Activated CD4-positive, alpha-beta T cell treated with anti-CD3 and anti-CD28 coated beads, Interleukin-2, Interleukin-4, amounts not matched to agents 100 ng/mL and 50 ng/mL, durations not matched to agents 16 hours and 8 hours (primary cell): ENCODE measurements at places on chromosomes 12 and 14.
A peak's percentile ranks its signal among the peaks of the same experiment; 100 is the strongest.

DNA sequence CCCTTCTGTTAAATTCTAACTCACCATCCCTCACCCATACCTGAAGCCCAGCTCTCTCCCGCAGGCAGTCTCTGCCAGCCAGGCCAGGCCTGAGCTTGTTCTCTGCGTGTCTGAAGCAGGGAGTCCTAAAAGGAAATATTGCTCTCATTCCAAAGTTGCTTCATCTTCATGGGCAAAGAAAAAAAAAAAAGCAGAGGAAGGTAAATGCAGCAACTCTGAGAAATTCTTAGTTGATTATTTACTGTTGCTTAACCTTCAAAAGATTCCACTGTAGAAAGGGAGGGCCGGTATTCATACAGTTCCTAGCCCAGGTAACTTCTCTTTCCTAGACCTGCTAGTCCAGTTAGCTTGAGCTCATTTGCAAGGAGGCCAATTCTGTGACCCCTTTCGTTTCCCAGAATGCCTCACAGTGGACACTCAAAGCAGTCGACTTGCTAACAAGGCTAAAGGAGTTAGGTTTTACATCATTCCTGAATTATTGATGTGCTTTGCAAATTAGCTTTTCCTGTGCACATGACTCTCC lies 193.5 kb upstream of the EEA1 start:
- no peak for DNase-seq

- no peak for DNase-seq
Observed at GRCh38 chr12:19234981-19235871, 105.7 kb downstream of the PLEKHA5 start.

DNA sequence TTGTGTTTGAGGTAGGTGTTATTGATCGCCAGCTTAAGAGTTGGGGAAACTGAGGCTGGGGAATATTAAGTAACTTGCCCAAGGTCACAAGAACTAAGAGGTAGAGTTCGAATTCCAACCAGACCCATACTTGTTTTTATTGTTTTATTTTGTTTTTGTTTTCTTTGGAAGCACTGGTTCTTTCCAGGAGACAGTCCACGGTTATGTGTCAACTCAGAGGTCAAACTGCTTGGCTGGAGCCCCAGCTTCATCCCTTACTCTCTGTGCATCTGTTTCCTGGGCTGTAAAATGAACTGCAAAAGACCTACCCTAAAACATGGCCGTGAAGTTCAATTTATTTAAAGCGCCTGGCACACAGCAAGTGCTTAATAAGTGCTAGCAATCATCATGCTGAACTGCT lies 74.4 kb upstream of the MAP1LC3B2 start:
- DNase-seq = no peak

- peak; percentile 59 for DNase-seq
Observed at GRCh38 chr14:21268617-21269251, 508 bp downstream of the HNRNPC start.

DNA sequence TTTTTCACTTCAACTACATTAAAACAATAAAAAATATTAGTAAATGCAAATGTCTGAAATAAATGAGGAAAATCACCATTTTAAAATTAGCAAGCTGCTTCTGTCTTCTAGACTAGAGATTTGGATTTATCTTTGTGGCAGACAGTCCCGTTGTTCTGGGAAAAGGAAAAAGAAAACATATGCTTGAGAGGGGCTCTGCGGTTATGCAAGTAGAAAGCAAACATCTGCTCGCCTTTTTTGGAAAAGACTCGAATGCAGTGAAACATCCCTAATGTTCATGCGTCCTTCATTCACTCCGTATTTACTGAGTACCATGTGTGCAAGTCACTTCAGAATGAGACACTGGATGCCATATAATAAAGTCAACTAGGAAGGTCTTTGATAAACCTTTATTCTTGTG lies 44.9 kb downstream of the IFNG start:
- DNase-seq = no peak

DNA sequence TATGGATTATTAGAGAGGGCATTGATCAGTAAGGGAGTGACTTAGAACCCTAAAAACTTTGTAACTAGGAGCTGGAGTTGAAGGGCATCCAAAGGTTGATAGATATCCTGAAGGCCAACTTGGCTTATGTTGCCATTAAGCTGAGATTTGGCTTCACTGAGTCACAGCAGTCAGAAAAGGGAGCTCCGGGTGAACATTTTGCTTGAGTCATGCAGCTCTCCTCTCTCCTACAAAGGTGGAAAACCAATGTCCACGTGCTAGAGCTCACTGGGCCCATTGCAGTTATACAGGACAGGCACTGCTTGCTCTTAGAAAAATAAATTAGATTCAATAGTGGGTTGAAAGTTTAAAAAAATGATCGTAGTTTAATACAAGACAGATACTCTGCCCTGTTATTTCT lies 87.3 kb upstream of the LRIG3 start:
- no peak for DNase-seq

DNA sequence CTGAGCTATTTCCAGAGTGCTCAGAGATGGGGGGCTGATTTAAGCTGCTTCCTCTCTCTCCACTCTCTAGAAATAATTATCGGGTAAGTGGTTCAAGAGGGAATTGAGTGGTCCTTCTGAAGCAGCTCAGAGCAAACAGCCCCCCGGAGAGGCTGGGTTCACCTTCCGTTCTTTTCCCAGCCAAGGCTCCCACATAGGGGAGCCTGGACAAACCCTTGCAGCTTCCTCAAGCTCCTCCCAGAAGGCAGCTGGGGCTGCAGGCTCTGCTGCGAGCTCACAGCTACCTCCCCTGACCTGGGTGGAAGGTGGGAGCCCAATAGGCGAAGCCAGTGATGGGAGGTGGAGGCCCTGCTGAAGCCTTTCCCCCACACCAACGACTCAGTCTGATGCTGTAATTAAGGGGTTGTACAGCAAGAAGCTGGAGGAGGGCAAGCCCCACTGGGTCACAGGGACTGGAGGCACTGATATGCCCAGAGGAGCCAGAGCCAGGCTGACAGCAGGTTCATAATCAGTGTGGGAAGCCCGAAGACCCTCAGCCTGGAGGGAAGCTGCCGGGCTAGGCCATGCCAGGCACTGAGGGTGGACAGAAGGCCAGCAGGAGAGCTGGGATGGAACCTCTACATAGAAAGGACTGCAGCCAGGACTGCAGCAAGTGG lies 52.4 kb downstream of the ARL6IP4 start:
- no peak for DNase-seq

- no peak for DNase-seq
Observed at GRCh38 chr14:54603362-54603761, 36.4 kb downstream of the SAMD4A start.

- DNase-seq = no peak
Observed at GRCh38 chr14:27367345-27367744, 769.5 kb upstream of the NOVA1 start.

- peak; percentile 25 for DNase-seq
Observed at GRCh38 chr12:104384141-104384880, 72.4 kb upstream of the CHST11 start.

DNA sequence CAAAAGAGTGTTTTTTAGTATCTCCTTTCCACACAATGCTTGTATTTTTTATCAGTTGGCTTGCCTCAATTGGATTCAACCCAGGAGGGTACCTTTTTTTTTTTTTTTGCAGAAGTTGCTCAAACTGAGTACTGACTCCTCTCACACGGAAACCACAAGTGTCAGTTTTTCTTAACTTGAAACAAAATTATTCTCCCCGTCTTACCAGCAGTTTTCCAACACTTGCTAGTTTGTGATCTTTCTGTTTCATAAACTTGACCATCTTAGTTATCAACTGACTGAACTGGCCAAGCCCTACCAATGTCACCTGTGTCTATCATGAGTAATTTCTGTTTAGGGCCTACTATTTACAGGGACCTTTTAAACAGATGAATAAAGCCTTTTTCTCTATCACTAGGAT lies 34.1 kb upstream of the ITPR2 start:
- DNase-seq = peak; percentile 72

- DNase-seq = peak; percentile 55
Observed at GRCh38 chr14:62126879-62127478, 364.8 kb downstream of the SNAPC1 start.

GRCh38 chr12:103697971-103698751 lies 111.1 kb downstream of the STAB2 start:
- no peak for DNase-seq

DNA sequence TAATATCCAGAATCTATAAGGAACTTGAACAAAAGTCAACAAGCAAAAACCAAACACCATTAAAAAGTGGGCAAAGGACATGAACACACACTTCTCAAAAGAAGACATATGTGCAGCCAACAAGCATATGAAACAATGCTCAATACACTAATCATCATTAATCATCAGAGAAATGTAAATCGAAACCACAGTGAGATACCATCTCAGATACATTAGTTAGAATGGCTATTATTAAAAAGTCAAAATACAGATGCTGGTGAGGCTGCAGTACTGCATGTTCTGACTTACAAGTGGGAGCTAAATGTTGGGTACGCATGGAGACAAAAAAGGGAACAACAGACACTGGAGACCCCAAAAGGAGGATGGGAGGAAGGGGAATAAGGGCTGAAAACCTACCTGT lies 67.1 kb downstream of the BLTP3B start:
- DNase-seq = no peak

GRCh38 chr14:26966908-26967307 lies 369.1 kb upstream of the NOVA1 start:
- DNase-seq = no peak

- DNase-seq = no peak
Observed at GRCh38 chr12:29427964-29428363, 47.0 kb upstream of the ERGIC2 start.

- DNase-seq = no peak
Observed at GRCh38 chr12:57109207-57110103, 1.7 kb downstream of the STAT6 start.

- DNase-seq = no peak
Observed at GRCh38 chr12:108145011-108145410, 15.9 kb downstream of the WSCD2 start.

DNA sequence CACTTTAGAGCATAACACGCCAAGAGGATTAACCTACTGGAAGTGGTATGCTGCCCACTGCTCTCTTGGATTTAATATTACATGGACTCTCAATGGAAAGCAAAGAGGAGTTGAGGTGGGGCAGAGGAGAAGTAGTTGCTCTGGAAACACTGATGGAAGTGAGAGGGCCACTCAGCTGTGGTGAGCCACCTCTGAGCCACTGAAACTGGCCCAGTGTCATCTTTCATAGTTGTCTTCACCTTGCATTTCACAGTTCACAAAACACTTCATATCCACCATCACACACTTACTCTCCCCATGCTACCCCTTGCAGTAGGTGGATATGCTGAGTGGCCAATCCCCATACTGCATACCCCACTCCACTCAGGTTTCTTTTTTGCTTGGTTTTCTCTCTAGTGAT lies 12.2 kb upstream of the PCED1B start:
- no peak for DNase-seq

DNA sequence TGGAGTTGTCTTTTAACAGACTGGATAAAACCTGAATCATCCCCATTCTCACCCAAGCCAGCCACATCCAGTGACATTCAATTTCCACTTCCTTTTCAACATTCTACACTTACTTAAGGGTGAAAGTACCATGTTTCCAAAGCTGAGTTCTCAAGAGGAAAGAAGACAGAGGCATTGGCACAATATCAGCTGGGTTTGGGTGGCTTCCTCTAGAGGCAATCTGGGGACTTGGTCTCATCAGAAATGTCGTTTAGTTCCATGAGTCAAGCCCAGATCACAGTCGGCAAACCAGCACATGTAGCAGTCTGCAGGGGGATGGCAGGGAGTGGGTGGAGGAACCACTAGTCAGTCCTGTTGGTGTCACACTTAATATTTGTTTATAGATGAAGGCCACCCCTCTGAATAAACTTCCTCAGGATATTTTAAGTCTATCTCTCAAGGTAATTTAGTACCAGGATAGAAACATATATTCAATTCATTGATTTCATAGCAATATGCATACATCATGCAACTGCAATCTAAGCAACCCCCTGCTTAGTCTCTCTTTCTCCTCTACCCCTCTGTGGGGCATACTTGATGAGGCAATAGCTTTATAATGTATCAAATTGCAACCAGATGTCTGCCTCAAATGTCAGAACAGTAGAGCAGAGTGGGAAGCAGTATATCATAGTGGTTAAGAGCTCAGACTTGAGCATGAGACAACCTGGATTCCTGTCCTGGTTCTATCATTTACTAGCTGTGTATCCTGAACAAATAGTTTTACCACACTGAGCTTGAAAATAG lies 3.0 kb downstream of the SRRM4 start:
- no peak for DNase-seq

GRCh38 chr14:99131632-99132271 lies 140.2 kb downstream of the BCL11B start:
- no peak for DNase-seq

- DNase-seq = peak; percentile 69
Observed at GRCh38 chr12:68482660-68483059, 128.0 kb upstream of the RAP1B start.

GRCh38 chr12:112308652-112309051 lies 73.6 kb downstream of the HECTD4 start:
- no peak for DNase-seq

GRCh38 chr12:49767333-49767732 lies 26.0 kb downstream of the TMBIM6 start:
- no peak for DNase-seq

GRCh38 chr12:69508621-69509020 lies 38.4 kb downstream of the FRS2 start:
- no peak for DNase-seq

GRCh38 chr14:26319139-26319864 lies 278.5 kb downstream of the NOVA1 start:
- no peak for DNase-seq

- no peak for DNase-seq
Observed at GRCh38 chr14:87434680-87435079, 558.3 kb downstream of the GALC start.

DNA sequence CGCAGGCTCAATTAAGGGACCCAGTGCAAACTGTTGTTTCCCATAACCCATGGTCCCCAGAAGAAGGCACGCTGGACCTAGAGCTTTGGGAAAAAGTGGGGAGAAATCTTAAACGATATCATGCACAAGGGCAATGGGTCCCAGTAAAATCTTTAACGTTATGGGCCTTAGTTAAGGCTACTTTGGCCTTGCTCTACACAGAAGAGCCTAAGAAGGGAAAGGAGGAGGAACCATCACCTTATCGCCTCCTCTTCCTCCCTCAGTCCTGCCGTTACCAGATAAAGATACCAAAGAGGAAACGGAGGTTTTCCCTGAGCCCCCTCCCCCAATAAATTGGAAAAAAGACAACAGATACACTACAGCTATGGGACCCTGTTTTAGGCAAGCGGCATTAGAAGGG lies 116.9 kb downstream of the PPHLN1 start:
- DNase-seq = no peak

DNA sequence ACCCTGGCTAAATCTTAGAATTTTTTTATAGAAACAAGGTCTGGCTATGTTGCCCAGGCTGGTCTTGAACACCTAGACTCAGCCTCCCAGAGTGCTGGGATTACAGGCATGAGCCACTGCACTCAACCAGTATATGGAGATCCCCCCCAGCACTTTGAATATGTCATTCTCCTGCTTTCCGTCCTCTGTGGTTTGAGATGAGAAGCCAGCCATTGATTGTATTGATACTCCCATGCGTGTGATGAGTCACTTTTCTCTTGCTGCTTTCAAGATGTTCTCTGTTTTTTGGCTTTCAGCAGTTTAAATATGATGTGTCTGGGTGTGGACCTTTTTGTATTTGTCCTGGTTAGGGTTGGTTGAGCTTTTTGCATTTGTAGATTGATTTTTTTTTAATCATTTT lies 75.2 kb upstream of the DNM1L start:
- DNase-seq = peak; percentile 86

- no peak for DNase-seq
Observed at GRCh38 chr12:51914034-51914923, 7.0 kb downstream of the ACVRL1 start.
